DMS79 treated with DMSO at 0.1 percent for 48 hours (cell line): ENCODE measurements at places on chromosomes 16 and 17.
A peak's percentile ranks its signal among the peaks of the same experiment; 100 is the strongest.

- DNase-seq: peak; percentile 1
Observed at GRCh38 chr16:56669005-56669839, at the start of gene MT1H. MT1H (plus strand) TSS chr16:56669814; CDS start chr16:56669885, 71 bp downstream.

DNA sequence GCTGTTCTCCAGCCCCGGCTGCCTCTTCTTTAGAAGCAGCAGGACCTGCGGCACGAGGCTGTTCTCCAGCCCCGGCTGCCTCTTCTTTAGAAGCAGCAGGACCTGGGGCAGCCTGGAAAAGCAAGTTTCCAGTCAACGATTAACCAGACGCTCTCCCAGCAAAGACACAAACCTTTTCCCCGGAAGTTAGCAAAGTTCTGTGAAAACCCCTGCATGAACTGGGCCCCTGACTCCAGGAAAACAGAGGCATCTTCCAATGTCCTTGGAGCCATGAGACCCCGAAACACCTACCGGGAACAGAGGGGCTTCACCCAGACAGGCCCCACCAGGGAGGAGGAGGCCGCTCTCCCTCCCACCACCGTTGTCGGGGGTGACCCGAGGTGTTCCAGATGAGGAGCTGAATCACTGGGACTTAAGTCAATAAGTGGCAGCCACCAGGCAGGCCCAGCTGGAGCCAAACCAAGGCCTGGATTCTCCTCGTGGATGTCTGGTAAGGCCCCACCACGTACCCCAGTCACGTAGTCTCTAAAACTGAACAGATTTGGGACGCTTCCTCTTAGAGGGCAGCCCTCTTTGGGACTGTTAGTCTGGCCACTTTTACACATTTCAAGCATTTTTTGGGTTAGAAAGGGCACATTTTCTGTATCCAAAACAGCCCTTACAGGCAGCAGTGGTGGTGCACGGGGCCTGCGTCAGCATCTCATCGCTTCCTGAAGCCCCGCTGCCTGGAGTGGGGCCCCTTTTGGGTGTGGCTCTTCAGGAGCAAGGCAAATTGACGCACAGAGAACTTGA, at the start of gene RPH3AL:
RPH3AL (minus strand) TSS at position 387 of the 792 bp plus-strand sequence. CDS start 25,264 bp downstream, outside the sequence.
- peak; percentile 64 for DNase-seq

DNA sequence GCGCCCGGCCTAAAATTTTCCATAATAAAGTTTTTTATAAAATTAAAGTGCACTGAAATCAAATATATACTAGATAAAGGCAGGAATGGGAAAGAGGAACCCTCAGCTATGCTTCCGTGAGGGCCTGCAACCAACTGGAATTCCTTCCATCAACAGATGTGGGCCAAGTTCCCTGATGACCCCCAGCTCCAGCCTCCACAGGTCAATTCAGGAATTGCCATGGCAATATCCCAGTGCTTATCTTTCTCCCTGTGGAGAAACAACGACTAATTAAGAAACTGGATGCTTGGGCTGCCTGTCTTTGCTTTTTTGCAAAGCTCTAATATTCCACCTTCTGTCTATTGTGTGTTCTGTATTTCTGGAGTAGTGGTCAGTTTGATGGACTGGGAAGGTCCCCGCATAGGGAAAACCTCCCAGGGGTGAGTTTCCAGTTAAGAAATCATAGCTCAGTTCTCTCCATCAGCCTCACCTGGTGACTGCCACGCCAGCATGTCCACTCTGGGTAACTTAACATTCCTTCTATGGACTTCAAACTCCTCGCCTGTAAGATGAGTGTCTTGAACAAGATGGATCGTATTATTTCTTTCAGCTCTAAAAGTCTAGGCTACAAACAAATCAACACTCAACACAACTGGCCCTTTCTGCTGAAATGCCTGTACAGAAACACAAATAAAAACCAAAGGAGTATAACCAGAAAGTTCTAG, 67.9 kb downstream of the CREBBP start:
- DNase-seq: no peak

GRCh38 chr17:42275527-42276358, 448 bp downstream of the STAT5B start:
- peak; percentile 53 for DNase-seq

GRCh38 chr17:13113821-13114525, 96.1 kb upstream of the ELAC2 start:
- DNase-seq: no peak

DNA sequence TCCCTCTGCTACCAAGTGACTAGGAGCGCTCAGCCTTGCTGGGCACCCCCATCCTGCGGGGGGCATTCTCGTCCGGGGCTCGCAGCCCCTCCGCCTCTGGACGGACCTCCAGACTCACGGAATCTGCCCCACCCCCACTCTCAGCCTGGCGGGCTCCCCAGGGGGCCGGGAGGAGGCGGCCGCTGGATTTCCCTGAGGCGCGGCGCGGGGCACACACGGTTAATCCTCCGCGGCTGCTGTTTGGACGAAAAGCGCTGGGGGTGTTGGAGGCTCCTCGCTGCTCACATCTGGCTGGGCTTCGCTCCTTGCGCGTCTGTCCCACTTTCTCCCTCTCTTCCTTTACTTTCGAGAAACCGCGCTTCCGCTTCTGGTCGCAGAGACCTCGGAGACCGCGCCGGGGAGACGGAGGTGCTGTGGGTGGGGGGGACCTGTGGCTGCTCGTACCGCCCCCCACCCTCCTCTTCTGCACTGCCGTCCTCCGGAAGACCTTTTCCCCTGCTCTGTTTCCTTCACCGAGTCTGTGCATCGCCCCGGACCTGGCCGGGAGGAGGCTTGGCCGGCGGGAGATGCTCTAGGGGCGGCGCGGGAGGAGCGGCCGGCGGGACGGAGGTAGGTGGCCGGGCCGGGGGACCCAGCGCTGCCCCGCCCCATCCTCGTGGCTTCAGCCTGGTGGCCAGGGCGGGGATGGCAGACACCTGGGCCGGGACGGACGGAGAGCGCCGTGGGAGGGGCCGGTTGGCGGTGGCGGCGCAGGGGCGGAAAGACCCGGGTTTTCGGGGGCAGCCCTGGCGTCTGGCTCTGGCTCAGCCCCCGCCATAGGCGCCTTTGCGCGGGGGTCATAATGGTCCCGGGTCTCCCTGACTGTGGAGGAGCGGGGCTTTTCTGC, at the start of gene C1QTNF1:
C1QTNF1 (plus strand) TSS at position 284 of the 886 bp plus-strand sequence. CDS start 19,800 bp downstream, outside the sequence.
- DNase-seq: no peak

- no peak for DNase-seq
Observed at GRCh38 chr16:53945996-53946395, 242.0 kb downstream of the FTO start.

- no peak for DNase-seq
Observed at GRCh38 chr16:49515861-49516260, 142.3 kb downstream of the C16orf78 start.

DNA sequence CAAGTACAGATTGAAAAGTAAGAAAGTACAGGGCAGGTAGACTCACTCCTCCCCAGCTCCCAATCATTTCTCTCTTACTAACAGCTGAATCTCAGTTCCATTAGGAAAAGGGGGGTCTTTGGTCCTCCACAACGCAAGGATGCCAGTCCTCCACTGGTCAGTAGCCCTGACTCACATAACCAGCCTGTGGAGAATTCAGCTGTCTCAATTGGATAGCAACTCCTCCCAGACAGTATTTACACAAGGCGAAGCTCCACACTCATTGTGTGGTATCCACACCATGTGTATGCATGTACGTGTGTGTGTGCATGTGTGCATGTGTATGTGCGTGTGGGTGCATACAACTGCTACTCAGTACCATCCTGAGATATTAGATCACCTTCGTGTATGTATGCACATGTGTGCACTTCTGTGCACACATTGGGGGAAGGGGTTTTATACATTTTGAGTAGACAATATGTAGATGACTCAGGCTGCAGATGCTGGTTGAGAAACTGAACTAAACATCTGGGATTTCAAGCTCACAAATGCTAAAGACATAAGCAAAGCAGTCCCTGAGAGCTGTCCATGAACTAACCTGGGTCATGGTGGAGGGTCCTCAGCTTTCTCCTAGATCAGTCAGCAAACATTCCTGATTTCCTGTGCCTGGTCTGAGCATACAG, 240.1 kb downstream of the SLC39A11 start:
- no peak for DNase-seq

GRCh38 chr17:71899317-71899716, 221.5 kb upstream of the SOX9 start:
- no peak for DNase-seq

DNA sequence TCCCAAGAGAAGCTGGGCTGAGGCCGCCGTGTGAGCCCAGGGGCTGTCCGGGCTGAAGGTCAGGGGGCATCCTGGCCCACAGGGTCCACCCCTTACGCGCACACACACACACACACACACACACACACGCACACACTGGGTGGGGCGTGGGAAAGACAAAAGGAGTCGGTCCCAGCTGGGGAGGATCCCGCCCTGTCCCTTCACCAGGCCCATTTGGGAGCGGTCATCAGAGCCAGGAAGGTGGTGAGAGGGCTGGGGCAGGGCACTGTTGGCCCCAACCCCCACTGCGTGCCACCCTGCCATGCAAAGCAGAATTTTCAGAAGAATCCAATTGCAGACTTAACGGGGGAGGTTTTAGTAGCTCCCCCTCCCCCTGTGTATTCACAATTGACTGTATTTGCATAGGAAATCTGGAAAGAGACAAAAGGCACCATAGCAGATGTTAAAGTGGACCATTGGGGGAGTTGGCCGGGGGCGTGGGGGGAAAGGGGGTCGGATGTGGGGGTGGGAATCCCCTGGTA, 11.3 kb upstream of the CD300A start:
- DNase-seq: no peak

DNA sequence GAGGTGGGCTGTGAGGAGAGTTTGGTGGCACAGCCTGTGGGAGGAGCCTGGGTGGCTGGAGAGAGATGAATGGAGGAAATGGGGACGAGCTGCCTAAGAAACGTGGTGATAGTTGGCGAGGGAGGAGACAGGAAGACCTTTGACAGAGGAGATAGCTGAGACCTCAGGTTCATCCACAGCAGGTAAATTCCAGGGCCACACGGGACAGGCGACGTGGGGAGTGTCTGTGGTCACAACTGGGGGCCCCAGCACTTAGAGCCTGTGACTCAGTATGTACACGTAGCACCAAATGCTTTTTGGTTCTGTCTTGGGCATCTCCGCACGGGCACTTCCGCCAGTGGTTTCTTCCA, 7.7 kb downstream of the MINK1 start:
- no peak for DNase-seq

DNA sequence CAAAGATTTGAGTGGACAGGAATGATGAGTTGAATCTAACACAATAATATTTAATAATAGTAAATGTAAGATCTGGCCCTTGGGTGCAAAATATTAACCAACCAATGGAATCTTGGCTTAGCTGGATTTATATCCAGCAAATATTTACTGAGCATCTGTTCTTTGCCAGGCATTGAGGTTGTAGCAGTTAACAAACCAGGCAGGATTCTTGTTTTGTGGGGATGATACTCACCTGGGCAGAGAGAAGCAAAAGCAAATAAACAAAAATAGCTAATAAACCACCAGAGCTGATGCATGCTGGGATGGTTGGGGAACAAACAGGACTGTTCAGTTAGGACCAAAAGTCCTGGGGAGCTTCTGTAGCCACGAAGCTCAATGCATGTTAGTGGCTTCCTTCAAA, 84.1 kb upstream of the CDH13 start:
- no peak for DNase-seq

- DNase-seq: no peak
Observed at GRCh38 chr17:56891751-56892150, 22.1 kb downstream of the TRIM25 start.

GRCh38 chr16:2085669-2086068, 37.9 kb downstream of the TSC2 start:
- no peak for DNase-seq

DNA sequence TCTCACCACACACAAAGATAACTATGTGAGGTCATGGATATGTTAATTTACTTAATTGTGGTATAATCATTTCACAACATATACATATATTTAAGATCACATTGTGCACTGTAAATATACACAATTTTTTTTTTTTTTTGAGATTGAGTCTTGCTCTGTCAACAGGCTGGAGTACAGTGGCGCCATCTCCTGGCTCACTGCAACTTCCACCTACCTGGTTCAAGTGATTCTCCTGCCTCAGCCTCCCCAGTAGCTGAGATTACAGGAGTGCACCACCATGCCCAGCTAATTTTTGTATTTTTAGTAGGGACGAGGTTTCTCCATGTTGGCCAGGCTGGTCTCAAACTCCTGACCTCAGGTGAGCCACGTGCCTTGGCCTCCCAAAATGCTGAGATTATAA, 11.5 kb upstream of the PRSS54 start:
- DNase-seq: no peak

- DNase-seq: no peak
Observed at GRCh38 chr17:61496174-61496956, 44.1 kb downstream of the TBX4 start.

DNA sequence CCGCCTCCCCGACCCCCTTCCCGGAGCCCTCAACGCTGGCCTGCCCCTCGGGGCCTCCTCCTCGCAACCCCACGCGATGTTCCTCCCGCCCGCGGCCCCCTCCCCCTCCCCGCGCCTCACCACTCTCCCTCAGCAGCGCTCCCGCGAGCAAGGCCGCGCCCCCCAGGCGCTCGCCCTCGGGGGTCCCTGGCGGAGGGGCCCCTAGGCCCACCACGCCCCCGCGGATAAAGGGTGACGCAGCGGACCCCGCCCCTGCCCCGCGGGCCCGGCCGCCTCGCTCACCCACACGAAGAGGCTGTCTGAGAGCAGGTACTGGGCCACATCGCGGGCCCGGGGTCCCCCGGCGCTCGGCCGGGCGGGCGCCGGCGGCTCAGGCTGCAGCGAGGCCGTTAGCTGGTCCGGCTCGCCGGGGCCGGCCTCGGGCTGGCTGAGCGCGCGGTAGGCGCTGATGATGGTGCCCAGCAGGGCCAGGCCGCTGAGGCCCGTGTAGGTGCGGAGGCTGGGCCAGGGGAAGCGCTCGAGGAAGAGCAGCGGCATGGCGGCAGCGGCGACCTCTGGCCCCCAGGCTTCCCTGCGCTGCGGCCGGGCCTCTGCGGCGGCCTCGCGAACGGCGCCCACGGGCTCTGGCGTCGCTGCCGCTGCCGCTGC, 430 bp downstream of the AMFR start:
- no peak for DNase-seq

DNA sequence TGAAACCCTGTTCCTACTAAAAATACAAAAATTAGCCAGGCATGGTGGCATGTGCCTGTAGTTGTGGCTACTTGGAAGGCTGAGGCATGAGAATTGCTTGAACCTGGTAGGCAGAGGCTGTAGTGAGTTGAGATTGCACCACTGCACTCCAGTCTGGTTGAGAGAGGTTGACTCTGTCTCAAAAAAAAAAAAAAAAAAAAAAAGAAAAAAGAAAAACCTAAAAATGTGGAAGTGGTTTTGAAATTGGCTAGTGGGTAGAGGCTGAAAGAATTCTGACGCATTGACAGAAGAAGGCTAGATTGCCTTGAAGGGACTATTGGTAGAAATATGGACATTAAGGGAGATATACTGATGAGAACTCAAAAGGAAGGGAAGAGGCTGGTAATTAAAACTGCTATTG, 33.6 kb upstream of the CPPED1 start:
- no peak for DNase-seq
